ENCODE measurements at places on chromosomes 13 and 19. TPM values are rescaled to one million over a fixed set of nuclear protein-coding genes. Genes with fewer than 3 reads are reported as not detected.

GRCh38 chr19:41298348-41298964, 11.5 kb upstream of the CCDC97 start:
- DNase-seq, result peak; percentile 96

PCSK4 gene
- total RNA-seq, result 1.4 TPM

DNA sequence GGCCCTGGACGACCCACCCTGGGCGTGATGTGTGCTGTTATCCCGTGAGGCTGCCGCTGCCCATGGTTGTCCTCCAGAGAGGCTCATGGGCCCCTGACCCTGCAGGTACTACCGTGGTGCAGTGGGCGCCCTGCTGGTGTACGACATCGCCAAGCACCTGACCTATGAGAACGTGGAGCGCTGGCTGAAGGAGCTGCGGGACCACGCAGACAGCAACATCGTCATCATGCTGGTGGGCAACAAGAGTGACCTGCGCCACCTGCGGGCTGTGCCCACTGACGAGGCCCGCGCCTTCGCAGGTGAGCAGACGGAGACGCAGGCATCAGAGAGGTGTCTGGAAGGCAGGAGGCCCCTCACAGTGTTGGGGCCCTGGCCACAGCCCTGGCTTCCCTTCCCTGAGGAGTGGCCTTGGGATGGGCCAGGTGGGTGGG, 11.1 kb upstream of the MARCHF2 start:
- DNase-seq, result peak; percentile 62

DNA sequence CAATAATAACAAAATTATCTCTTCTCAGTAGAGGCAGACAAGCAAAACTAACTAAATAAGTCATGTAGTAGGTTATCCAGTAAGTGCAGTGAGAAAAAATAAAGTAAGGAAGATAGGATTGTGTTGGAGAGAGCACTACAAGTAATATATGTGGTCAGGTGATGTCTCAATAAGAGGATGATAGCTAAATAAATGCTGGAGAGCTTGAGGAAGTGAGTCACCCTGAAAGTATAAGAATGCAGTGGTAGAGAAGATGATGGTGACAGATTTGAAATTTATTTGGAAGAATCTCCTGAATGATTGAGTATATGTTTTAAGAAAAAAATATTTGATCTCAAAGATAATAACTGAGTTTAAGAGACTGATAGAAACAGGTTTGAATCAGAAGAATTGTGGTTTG, 152.2 kb upstream of the PRR20A start:
- DNase-seq, result no peak

- peak; percentile 26 for DNase-seq
These were observed 166.6 kb downstream of the RAP2A start for GRCh38 chr13:97600458-97601075.

- no peak for DNase-seq
These were observed 9.3 kb downstream of the ZNF611 start for GRCh38 chr19:52725528-52725961.

AMH gene
- under 0.01 TPM for total RNA-seq

UBE2L5 gene
- total RNA-seq, result 0.59 TPM

SUPT5H gene
- 91.2 TPM for total RNA-seq

DNA sequence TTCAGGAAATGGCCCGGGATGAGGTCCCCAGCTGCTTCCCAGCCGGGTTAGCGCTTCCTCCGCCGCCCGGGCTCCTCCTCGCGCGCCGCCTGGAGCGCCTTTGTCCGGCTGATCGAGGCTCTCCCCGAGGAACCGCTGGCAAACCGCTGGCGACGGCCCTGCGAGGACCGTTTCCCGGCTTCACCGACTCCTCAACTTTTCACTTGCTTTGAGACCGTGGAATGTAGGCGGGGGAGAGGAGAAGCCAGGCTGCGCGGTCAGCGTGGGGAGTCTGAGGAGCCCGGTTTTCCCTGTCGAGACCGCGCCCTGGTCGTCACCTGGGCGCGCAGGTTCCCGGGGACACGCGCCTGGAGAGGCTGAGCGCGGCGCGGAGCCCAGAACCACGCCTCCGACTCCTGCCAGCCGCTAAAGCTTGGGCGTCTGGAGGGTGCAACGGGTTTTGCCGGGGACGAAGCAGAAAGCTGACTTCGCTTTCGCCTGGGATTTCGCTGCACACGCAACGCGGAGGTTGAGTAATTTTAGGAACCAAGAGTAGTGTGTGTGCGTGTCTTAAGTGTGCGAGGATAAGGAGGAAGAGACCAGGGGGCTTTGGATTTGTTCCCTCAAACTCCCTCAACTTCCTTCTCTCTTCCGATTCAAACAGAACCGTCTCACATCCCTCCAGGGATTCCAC, 7.3 kb upstream of the DGKH start:
- DNase-seq, result peak; percentile 91

DNA sequence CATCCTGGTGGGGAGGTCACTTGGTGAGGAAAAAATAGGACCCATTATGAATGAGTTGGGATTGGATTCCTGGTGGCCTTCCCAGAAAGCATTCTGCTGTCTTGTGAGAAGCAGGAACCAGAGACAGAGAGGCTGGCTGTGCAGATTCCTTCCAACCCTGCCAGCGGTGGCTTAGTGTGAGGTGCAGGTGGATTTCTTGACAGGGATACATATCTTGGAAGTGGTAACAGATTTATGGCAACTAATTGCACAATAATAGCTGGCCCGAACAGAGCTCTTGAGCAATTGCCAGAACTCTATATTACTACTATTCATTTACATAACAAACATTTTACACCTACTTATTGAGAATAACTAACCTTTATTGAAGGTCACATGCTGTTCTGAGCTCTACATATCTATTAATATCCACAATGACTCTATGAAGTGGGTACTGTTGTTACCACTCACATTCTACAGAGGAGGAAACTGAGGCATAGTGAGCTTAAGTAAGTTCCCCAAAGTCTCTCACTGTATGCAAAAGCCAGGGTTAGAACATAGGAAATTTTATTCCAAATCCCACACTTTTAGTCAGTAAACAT, 173.9 kb upstream of the SERP2 start:
- no peak for DNase-seq

PABPC3 gene
- under 0.01 TPM for total RNA-seq

- DNase-seq, result peak; percentile 81
These were observed 8.7 kb downstream of the SBK2 start for GRCh38 chr19:55528030-55528803.

S1PR2 gene
- 14.1 TPM for total RNA-seq

Measured in osteoblast (primary cell).